GM23248 (cell line): ENCODE measurements at places on chromosomes 5 and 9.

DNA sequence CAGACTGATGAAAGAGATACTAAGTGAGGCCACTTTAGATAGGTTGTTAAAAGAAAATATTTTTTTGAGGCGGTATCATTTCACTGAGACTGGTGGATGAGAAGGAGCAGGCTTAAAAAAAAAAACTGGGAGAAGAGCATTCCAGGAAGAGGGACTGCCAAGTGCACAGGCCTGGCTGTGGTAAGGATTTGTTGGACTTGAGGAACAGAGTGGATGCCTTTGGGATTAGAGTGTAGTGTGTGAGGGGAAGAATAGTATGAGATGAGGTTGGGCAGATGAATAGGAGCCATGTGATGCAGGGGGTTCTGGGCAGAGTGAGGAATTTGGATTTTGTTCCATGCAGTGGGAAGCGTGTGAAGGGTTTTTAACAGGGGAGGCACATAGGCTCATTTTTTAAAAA, 57.9 kb downstream of the PBX3 start:
- DNase-seq = peak; percentile 68

GRCh38 chr9:30913331-30913730, 1471.1 kb upstream of the ACO1 start:
- no peak for DNase-seq

DNA sequence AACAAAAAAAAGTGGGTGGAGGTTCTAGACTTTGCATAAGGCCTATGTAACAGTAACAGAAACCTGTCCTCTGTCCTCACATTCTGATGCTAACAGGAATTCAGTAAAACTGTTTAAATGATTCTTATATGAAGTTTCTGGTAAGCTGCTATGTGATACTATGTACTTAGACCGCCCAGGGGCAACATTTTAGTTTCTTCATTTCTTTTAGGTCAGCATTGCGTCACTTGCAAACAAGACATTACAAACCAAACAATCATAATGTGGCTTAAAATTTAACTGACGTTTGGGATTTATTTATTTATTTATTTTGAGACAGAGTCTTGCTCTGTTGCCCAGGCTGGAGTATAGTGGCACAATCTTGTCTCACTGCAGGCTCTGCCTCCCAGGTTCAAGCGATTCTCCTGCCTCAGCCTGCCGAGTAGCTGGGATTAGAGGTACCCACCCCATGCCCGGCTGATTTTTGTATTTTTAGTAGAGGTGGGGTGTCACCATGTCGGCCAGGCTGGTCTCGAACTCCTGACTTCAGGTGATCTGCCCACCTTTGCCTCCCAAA, 44.3 kb downstream of the TENT4A start:
- no peak for DNase-seq

DNA sequence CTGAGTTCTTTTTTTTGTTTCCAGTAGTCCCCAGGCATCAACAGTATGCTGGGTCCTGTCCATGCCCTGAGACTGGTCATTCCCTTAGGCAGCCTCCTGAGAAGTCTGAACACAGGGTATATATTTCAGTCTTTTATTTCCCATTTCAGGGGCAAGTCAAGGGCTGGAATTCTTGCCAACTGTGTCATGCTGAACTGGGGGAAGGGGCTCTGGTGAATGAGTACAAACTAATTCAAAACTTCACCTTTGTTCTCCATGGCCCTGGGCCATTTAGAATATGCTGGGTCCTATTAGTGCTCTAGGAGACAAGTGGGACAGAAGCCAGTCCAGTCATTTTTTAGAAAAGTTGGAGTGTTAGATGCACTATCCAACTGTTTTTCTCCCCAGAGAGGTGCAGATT, 170.3 kb downstream of the TMC1 start:
- no peak for DNase-seq

GRCh38 chr5:102623329-102624065, 124.7 kb upstream of the SLCO6A1 start:
- no peak for DNase-seq

GRCh38 chr9:98702835-98703380, 5.8 kb downstream of the GABBR2 start:
- DNase-seq = no peak

GRCh38 chr9:134046894-134047681, 20.7 kb downstream of the BRD3 start:
- DNase-seq = no peak

DNA sequence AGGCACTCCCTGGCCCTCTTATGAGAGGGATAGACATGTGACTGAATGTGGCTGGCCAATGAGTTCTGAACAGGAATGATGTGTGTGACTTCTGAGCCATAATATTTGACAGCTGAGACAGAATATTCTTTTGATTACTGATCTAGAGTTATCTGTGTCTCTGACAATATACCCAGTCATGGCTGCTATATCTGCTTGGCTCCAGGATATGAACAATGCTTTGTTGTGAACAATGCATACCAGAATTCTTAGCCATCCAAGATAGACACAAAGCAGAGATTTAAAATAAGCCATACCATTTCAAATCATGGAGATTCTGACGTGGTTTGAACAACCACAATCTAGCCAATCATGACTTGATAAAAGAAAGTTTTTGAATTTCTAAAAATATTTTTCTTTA, 840.3 kb upstream of the SEMA6A start:
- DNase-seq = no peak

DNA sequence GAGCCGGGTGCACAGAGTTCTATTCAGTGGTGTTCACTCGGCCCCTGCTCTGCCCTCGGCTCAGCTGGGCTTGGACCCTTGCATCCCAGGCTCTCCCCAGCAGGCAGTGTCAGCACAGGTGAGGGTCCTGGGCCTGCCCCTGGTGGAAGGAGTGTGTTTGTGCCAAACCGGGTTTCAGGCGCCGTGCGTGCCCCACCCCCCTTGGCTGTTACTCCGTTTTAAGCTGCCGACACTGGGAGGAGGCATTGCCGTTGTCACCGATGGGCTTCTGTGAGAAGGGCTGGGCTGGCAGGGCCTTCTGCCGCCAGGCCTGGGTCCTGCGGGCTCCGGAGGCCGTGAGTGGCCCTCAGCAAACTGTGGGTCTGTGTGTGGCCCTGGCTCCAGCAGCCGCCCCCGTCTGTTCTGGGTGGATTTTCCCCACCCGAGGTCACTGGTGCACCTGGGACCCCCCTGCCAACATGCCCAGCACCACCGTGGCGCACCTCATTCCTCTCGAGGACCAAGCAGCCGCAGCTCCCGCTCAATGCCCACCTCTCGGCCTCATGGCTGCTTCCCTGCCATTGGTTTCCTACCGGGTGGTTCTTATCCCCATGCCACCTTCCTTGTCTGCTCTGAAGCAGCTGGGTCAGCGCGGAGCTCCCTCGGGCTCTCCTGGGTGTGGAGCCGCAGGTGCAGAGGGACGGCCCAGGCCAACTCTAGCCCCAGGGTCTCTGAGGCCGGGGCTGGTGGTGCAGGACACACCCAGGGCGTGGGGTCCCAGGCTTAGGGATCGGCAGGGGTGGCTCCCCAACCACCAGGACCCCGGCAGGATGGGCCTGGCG, 44.3 kb upstream of the EXOC3 start:
- no peak for DNase-seq

DNA sequence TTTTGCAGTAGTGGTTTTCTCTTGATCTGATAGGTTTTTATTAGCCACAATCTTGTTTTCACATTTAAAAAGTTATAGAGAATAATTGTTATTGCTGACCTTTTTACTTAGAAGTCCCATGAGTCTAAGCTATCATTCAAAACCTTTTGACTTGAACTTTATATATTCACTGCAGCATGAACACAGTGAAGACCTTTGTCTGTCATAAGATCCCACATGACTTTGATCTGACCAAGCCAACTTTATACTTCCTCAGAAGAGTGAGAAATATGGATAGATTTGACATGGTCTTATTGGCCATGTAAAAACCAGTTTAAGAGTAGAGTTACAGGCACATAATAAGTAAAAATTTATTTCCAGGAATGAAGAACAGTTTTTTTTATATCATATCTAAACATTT, 34.1 kb downstream of the RAD1 start:
- no peak for DNase-seq

GRCh38 chr9:90827181-90827871, 25.7 kb downstream of the SYK start:
- no peak for DNase-seq

DNA sequence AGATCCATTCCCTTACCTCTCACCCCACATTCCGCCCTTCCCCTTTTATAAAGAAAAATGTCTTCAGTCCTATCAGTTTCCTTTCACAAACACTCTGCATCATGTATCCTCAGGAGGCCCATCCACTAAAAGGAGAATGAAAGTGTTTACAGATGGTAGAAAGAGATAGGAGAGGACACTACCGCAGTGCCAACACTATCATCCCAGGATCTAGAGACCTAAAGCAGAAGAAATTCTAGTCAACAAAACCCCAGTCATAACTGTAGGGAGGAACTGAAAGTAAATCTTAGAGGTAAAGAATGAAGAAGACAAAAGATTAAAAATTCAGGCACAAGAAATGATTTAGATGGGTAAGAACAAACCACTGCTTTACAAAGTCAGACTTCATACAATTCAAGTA, 114.1 kb downstream of the MLLT3 start:
- no peak for DNase-seq

DNA sequence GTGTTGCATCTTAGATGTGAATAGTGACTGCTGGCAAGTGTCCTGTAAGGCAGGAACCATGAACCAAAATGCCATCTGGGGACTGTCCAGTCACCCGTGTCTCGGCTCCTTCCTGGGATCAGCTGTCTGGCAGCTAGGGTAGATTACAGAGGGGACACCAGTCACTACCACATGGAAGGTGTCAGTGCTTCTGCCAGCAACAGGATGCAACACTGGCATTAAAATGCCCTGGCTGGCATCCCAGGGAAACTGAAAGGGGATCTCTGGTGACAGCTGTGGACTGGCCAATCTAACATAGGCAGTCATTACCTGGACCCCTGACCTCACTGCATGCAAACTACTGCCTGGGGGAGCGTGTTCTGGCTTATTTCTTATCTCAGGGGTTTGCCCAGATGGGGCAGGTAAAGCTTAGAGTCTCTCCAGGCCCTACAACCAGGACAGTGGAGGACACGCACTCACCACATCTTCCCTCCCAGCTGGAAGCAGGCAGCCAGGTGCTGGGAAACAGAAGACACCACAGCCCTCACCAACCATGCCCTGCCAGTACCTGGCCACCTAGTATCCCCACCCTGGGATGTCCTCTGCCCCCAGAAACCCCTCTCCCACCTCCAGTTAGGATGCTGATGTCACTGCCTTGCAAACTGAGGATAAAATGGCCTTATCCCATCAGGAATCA, 83.8 kb downstream of the SEMA4D start:
- no peak for DNase-seq
